Coronary artery (tissue), 2 donors: ENCODE measurements at places on chromosomes 3 and 15.

DNA sequence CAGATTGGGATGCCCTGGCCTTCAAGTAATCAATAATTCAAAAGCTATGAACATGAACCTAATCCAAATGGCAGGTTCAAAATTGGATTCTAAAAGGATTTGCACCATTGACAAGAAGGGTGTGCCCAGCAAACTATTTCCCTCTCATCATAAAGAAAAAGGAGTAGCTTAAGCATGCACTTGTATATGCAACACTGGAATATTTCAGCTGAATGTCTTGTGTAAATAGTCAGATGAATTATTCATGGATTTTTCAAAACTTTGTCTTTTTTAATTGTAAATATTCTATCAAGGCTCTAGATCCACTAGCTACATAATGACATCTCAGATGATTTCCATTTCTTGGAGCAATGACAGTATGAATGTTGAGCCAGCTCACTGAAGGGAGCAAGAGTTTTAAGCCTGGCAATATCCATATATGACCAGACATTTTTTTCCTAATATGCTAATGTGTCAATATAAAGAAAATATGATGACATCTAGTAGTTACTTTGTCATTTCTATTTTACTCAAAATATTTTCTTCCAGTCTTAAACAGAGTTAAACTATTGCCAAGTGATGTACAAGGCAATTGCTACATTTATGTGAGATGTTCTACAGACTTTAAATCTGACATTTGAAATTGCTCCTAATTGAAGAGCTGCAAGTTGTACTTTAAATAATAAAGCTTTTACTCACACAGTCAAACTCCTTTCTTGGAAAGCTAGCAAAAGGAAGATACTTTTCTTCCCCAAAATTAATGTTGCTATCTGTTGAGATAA is 230.5 kb upstream of the AGTR1 start:
- DNase-seq: no peak

- DNase-seq: no peak
These were observed 369.0 kb downstream of the SV2B start for GRCh38 chr15:91468871-91469580.

DNA sequence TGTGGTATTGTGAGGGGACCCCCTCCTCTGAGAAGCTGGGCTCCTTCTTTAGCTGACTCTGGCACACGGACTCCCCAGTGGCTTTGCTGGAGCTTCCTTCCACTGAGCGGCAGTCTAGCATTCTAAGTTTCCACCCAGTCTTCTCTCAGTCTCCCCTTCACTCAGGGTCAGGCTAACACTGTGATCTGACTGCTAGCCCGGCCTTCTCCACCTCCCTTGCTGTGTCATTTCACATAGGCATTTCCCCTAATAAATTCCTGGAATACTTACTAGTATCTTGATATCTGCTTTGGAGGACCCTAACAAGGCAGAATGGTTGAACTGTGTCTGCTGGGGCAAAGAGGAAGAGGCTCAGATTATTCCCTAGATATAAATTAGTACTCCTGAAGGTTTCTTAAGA is 106.2 kb upstream of the THBS1 start:
- DNase-seq: no peak

GRCh38 chr3:38713121-38713520 is 63.6 kb upstream of the SCN5A start:
- DNase-seq: no peak

- DNase-seq: peak; percentile 72
These were observed 35.2 kb downstream of the PYGO1 start for GRCh38 chr15:55552926-55553325.

DNA sequence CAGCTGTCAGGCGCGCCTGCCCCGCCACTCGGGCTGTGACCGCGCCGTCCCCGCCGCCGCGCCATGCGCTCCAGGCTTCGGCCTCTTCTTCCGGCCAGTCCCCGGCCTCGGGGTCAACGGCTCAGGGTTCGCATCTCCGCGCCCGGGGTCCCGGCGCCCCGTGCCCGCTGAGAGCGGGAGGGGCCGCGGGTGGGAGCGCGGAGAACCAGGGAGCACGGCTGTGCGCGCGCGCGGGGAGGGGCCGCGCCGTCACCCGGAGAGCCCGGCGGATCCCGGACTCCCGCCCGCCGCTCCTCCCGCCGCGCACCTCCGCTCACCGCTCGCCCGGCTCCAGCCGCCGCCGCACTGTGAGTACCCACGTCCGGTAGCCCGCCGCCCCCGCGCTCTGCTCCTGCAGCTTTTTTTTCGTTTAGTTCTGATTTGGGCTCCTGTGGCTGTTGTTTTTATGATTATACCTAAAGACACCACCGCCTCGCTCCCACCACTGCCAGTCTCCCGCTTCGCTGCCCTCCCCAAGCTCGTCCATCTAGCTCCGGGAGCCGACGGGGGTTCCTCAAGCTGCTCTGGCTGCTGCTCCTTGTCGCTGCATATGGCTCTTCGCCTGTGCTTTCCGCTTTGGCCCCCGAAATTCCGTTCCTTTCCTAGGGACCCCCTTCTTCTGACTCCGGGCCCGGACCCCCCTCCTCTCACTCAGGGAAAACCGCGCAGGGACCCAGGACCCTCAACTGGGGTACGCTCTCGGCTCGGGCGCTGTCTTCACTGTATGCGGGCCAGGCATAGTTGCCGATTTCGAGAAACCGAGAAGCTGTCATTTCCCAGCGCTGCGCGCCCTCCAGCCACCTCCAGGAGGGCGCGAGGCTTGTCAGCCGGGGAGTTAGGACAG is 1.8 kb upstream of the SKOR1 start:
- DNase-seq: no peak

GRCh38 chr3:173876476-173876875 is 478.9 kb downstream of the NLGN1 start:
- no peak for DNase-seq

GRCh38 chr3:52233968-52234367 is 5.0 kb downstream of the TWF2 start:
- DNase-seq: no peak

- no peak for DNase-seq
These were observed 31.6 kb downstream of the TLNRD1 start for GRCh38 chr15:81032355-81032754.

- no peak for DNase-seq
These were observed 34.7 kb downstream of the GBE1 start for GRCh38 chr3:81726735-81727134.

DNA sequence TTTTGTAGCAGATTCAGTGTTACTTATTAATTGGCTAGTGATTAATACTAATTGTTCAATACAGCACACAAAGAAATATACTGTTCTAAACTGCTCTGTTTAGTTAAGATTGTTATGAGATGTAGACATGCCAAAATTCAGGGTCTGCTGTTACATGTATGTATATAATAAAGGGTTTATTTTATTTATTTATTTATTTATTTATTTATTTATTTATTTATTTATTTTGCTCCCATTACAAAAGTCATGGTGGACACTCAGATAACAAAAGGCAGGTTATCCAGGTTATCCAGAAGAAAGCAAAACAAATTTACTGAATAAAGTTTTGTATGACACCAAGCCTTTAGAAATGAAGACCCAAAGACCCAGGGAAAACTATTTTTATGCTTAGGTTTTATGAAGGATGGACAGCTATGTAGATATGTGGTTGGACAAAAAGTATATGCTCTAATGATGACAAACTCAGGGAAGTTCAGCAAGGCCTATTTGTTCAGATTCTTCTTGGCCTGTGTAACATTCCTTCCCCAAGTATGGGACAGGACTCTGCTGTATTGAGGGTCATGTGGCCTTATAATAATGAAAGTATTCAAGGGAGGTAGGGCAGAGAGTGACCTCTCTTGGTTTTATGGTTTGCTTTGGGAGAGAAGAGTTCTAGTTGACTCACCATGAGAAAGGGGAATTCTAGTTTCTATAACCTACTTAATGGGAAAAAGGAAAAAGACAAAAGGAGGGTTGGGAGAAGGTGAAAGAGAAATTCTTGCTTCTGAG is 1056.8 kb downstream of the ROBO2 start:
- no peak for DNase-seq

- no peak for DNase-seq
These were observed 277.1 kb downstream of the LPP start for GRCh38 chr3:188431040-188431439.

DNA sequence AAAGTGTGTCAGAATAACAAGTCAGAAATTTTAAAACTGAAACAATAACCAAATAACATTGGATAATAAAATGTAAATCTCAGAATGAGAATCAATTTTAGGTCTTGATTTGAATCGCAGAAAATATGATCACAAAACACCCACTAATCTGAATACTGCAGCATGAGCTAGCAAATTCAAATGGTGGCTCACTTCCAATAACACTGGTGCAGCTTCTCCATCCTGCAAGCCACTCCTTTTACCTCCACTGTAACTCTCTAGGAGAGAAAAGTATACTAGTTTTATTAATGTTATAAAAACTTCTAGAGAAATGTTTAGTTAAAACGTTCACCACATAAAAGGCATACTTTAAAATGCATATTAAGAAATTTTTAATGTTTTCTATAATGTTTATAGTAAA is 30.4 kb downstream of the UBE3A start:
- no peak for DNase-seq

DNA sequence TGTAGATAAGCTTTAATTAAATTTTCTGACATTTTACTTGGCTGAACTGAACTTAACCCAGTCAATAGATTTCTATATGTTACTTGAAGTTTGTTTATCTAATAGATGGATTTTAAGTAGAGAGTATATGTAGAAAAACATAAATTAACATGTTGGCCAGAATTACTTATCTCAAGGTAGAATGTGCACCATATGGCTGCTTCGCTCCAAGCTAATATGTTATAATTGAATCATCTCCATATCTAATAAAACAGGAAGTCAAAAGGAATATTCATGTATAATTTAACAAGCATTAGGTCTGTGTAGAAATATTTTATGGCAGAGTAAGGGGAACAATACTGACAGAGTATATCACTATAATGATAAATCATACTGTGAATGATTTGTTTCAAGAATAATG is 650.7 kb upstream of the ALCAM start:
- DNase-seq: no peak

DNA sequence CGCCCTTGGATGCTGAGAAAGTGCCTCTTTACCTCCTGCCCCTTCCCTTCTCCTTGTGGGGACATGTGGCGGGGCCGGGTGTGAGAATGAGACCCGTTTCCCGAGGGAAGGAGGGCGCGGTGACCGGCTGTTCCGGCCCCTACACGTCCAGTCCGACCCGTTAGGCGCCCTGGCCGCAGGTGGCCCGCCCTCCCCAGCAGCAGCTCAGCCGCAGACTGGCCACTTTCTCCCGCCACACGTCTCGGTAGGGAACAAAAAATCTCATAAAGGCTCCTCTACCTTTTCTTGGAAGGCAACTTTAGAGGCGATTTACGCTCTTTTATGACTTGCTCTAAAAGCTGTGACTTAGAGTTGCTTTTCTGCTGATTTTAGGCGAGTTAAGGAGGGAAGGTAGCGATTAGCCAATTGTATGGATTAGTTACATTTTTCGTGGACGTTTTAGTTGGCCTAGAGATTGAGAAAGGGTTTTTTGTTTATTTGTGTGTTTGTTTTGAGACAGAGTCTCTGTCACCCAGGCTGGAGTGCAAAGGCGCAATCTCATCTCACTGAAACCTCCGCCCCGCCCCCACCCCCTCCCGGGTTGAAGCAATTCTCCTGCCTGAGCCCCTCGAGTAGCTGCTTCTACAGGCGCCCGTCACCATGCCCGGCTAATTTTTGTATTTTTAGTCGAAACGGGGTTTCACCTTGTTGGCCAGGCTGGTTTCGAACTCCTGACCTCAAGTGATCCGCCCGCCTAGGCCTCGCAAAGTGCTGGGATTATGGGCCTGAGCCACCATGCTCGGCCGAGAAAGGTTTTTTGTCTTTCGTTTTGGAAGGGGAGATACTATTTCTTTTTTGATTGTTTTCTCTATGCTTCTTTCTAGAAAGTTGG is 8.3 kb upstream of the PGPEP1L start:
- DNase-seq: no peak

DNA sequence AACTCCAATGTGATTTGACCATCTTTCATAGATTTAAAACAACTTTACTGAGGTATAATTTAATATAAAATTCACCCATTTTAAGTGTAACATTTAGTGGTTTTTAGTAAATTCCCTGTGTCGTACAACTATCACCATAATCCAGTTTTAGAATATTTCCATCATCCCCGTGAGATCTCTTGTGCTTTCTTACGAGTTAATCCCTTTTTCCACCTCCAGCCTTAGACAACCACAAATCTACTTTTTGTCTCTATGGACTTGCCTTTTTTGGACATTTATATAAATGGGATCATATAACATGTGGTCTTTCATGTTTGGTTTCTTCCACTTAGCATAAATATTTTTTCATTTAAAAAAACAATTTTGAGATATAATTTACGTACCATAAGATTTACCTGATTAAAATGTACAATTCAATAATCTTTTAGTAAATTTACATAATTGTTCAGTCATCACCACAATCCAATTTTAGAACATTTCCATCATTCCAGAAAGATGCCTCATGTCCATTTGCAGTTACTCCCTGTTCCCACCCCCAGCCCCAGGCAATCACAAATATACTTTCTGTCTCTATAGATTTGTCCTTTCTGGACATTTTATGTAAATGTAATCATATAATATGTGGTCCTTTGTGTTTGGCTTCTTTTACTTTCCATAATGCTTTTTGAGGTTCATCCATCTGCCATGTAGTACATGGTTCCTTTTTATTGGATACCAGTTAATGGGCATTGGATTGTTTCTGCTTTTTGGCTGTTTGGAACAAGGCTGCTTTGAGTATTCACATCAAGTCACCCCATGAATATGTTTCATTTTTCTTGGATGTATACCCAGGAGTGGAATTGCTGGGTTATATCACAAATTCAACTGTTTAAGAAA is 3.1 kb downstream of the OXSR1 start:
- no peak for DNase-seq

DNA sequence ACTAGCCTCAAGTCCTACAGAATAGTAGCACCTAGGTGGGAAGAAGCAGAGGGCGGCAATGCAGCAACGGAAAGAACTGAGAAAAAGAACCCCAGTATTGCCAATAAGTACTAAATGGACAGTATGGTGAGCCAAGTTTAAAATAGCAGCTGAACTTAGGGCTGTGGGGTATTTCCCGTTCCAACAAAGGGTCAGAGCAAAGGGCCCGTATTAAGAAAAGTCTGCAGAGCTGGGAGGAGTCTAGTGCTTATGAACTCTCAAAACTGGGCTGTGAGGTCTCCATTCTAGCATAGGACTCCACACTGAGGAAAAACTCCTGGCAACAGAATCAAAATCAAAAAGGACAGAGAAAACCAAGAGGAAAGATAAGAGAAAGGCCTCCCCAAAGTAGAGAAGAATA is 250.7 kb downstream of the FOXP1 start:
- DNase-seq: no peak

GRCh38 chr3:149181182-149181581 is 40.4 kb downstream of the CP start:
- DNase-seq: no peak

DNA sequence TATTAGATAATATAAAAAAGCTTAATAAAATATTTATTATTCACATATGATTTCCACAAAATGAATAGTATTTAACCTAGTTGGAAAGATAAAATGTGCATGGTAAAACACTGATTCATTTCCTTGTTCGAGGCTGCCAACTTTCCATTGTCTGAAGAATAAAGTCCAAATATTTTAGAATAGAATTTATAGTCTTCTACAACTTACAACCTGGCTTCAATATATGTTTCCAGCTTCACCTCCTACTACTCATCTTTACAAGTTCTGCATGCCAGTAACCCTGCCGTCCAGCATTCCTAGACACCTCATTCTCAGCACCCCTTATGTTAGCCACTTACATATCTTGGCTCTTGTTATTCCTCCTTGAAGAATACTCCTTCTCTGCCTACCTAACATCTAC is 244.5 kb downstream of the FGF12 start:
- DNase-seq: no peak

GRCh38 chr15:28786521-28786920 is 61.9 kb downstream of the GOLGA6L7 start:
- DNase-seq: no peak
